Brain (organoid and tissue), 16 donors: ENCODE measurements at places on chromosomes 12 and 14. TPM values are rescaled to one million over a fixed set of nuclear protein-coding genes. Genes with fewer than 3 reads are reported as not detected.

The NPFF gene
- polyA plus RNA-seq, result not detected

The DEPDC4 gene
- 1.0 TPM for polyA plus RNA-seq

The LMNTD1 gene
- not detected for polyA plus RNA-seq

The HOXC6 gene
- polyA plus RNA-seq, result not detected

The C12orf60 gene
- polyA plus RNA-seq, result 5.4 TPM

The PROX2 gene
- not detected for polyA plus RNA-seq

The KRT4 gene
- polyA plus RNA-seq, result not detected

The SMCO2 gene
- 0.39 TPM for polyA plus RNA-seq

The USP44 gene
- 0.20 TPM for polyA plus RNA-seq

The RTN1 gene
- 674 TPM for polyA plus RNA-seq

The ACACB gene
- 5.2 TPM for polyA plus RNA-seq

The SLC25A21 gene
- 1.8 TPM for polyA plus RNA-seq

The MANSC1 gene
- 26.8 TPM for polyA plus RNA-seq

The TGFB3 gene
- polyA plus RNA-seq, result 14.3 TPM

The CCDC197 gene
- polyA plus RNA-seq, result not detected

The LMO3 gene
- polyA plus RNA-seq, result 34.7 TPM
